ENCODE measurements at places on chromosomes 3 and 15. TPM values are rescaled to one million over a fixed set of nuclear protein-coding genes. Genes with fewer than 3 reads are reported as not detected.

- peak; percentile 16 for DNase-seq
These were observed 103.6 kb upstream of the NUDT16 start for GRCh38 chr3:131277836-131278497.

GRCh38 chr3:138803006-138803653, 31.6 kb downstream of the PIK3CB start:
- no peak for DNase-seq

- DNase-seq = no peak
These were observed 81.4 kb downstream of the SHQ1 start for GRCh38 chr3:72766866-72767265.

- DNase-seq = peak; percentile 48
These were observed 1.3 kb downstream of the MAGI1 start for GRCh38 chr3:66037330-66037985.

DNA sequence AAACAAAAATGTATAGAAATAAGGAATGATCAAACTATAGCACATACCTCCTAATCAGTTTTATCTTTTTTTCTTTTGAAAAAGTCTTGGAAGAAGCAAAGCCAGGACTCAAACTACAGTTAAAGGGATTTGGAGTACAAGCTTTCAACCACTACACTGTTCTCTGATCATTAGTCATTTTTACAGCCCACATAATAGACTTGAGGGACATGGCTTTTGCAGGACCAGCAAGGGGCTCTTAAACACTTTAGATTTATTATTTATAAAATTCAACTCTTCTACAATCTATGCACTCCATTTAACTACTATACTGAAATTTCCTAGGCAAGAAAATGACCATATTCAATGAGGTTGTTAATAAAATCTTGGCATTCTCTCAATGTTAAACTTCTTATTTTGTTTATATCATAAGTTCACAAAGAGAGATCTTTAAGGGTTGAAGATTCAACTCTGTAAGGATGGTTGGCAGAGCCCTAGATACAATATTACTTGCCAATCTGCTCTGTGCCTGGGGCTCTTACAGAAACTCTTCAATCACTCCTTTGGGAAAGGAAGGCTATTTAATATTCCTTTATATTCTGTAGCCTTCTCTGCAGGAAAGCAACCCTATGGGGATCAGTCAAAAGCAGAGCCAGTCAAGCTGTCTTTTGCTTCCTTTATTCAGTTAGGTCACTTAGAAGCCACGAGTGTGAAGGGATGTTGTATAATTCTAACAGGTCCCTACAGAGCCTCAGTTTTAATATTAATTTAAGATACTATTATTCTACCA, 557.7 kb upstream of the SGO1 start:
- DNase-seq = no peak

UMPS gene
- 83.3 TPM for total RNA-seq

LRRC31 gene
- not detected for total RNA-seq

Measured in fibroblast of the aortic adventitia (primary cell).